ENCODE measurements at places on chromosomes 12 and 14. TPM values are rescaled to one million over a fixed set of nuclear protein-coding genes. Genes with fewer than 3 reads are reported as not detected.

PROX2 gene
- total RNA-seq, result not detected

PTGER2 gene
- total RNA-seq, result 0.12 TPM

VASH1 gene
- 1.0 TPM for total RNA-seq

ANG gene
- 1.1 TPM for total RNA-seq

NGB gene
- not detected for total RNA-seq

GRCh38 chr12:127494961-127495915 lies 771.7 kb upstream of the TMEM132C start:
- DNase-seq, result no peak

- DNase-seq, result no peak
Observed at GRCh38 chr12:77115471-77115870, 50.1 kb upstream of the E2F7 start.

- no peak for DNase-seq
Observed at GRCh38 chr12:108305991-108306501, 33.1 kb downstream of the CMKLR1 start.

GRCh38 chr14:54947230-54947629 lies 44.6 kb upstream of the GCH1 start:
- no peak for DNase-seq

- DNase-seq, result no peak
Observed at GRCh38 chr14:79584679-79585078, 626.6 kb downstream of the DIO2 start.

- DNase-seq, result no peak
Observed at GRCh38 chr14:78445275-78445674, 275.1 kb downstream of the NRXN3 start.

GRCh38 chr14:100533656-100534485 lies 53.3 kb downstream of the BEGAIN start:
- DNase-seq, result peak; percentile 6

DNA sequence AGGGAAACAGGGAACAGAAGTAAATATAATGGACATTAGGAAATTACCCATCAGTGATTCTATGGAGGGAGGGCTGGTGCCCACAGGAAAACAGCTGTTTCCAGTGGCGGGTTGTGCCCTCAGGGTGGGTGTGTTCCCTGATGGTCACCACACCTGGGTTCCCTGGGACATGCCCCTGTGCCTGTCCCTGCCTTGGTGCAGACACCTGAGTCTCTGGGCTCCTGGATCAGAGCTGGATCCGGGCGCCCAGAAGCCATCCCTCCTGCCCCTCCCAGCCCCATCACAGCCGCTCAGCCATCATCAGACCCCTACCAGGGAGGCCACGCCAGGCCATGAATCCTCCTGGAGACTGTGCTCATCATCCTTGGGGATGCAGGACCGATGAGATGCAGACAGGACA lies 307.2 kb upstream of the SFSWAP start:
- no peak for DNase-seq

DNA sequence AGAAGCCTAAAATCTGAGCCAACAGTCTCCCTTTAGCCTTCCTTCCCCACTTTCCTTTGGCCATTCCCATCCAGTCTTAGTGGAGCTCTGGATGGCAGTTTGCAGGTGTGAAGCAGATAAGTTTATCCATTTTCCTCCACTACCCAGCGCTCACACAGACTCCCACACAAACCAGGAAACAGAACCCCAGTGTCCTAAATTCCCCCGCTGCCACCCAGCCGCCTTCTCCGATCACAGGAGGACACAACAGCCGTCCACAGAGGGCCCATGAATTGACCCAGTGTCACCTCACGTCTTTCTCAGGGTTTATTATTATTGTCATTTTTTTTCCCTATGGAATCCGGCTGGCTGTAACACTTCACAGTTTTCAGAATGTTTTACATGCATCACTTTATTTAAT lies 16.4 kb downstream of the CD9 start:
- DNase-seq, result no peak

GRCh38 chr14:90132821-90133570 lies 71.2 kb downstream of the KCNK13 start:
- no peak for DNase-seq

- no peak for DNase-seq
Observed at GRCh38 chr14:68877993-68878575, 85.2 kb upstream of the ZFP36L1 start.

GRCh38 chr12:132507161-132507538 lies 17.2 kb downstream of the FBRSL1 start:
- no peak for DNase-seq
